B cell (primary cell): ENCODE measurements at places on chromosomes 6 and 20.

DNA sequence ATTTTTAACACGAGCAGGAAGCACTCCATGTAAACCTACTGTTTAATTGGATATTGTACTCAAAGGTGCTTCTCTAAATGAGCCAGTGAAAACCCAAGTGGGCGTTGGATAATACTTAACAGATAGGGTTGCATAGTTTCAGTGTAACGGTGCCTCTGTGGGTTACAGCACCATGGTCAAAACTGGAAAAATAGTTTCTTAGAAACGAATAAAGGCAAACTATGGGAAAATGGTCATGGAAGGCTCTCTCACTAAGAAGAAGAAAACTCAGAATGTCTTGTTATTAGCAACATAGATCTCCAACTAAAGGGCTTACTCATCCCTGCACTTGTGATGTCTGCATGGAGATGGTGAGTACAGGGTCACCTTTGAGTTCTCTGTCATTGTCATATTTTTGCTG, 59.1 kb upstream of the NEDD9 start:
- no peak for DNase-seq

DNA sequence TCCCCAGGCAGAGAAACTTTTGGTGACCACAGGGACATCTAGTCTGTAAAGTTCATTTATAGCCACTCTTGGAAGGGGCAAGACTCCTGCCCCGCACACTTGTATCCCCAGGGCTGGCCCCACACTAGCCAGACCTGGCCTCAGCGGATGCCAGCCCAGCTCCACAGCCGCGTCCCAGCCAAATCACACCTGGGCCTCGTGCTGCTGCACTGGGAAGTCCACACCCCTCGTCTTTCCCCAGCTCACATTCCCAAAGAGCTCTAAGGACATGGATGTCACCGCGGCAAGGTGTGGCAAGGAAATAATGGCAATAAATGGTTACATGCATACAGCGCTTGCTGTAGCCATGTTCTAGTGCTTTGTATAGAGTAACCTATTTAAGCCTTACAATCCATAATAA, 8.6 kb downstream of the IP6K3 start:
- DNase-seq: no peak

DNA sequence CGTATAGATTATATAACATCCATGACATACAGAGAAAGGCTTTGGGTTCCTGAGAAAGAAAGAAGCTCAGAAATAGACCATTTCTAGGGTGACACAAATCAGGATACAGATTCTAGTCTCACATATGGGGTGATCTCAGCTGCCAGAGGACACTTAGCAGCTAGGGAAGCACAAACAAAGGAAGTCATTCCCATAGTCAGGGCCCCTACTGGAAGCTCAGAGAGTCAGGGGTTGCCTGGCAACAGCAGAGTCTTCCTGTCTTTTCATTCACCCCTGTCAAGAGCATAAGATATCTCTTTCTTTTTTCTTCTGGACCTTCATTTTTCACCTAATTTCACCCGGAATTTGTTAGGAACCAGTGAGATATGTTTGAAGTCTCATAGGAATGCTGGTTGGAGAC, 81.9 kb upstream of the IYD start:
- no peak for DNase-seq

- DNase-seq: peak; percentile 27
These were observed 296.2 kb downstream of the RIMS1 start for GRCh38 chr6:72182337-72183246.

DNA sequence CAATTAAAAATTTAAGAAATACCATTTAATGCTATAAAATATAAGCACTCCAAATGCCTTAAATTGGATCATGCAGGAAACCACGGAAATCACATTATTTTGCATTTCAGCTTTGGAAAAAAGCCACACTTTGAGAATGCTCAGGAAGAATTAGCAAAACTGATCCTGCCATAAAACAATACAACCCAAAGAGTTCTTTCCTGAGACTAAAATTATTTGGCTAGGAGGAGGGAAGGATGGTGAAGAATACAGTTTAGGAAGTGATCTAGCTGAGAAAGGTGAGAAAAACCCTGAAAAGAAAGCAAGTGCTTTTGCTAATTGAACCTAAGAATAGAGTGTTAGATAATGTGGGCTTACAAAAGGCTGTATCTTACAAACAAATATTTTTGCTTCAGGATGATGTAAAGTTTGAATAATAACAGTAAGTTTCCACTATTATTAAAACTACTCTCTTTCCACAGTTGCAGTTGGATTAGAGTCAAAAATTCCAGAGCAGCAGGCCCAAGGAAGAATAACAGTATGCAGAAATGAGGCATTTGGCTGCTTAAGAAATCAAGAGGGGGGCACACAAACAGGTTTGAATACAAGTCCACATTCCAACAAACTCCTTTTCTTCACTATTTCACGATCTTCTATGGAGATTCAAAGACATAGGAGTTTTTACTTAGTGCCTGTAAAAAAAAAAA, 565.4 kb downstream of the RFPL4B start:
- no peak for DNase-seq

DNA sequence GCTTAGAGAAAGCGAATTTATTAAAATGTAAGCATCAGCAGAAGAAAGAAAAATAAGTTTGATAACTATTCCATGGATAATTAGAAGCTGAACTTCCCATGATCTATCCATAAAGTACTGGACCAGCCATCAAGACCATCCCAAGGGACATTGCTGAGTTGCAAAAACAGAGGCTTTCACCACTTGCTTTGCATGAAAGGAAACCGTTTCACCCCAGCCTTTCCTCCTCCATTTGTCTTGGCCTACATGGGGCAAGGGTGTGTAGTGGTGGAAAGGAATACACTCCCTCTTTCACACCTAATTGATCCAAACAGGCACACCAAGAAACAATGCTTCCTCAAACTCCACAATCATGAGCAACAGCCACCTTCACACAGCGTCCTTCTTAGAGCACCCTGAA, 10.4 kb downstream of the HIVEP2 start:
- no peak for DNase-seq

DNA sequence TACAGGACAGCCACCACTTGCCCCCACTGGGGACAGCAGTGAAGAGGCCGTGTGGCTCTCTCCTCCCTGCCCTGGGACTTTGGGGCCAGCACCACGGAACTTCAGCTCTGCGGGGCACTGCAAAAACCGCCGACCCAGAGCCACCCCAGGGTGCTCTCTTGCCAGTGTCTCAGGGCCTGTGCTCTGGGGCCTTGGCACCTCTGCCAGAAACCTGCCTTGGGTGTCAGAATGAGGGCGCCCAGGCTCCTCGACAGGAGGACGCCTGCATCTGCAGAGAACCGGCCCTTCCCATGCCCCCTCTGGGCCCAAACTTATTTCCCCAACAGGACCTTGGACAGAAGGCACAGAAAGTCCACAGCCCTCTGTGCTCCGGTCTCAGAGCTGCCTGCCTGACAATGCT, 77.2 kb upstream of the MPC1 start:
- DNase-seq: no peak

- no peak for DNase-seq
These were observed 178.8 kb upstream of the AKAP12 start for GRCh38 chr6:151060766-151061531.

DNA sequence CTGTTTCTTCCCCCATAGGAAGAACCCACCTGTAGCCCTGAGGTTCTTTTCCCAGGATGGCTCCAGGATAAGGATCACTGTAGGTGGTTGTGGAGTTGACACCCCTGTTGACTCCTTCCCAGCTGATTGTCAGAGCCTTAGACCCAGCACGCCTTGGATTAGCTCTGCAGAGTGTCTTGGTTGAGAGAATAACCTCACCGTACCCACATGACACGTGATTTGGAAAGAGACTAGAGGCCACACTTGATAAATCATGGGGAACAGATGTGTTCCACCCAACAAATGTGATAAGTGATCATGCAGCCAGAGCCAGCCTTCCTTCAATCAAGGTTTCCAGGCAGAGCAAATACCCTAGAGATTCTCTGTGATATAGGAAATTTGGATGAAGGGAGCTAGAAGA, 12.2 kb downstream of the BTN3A1 start:
- peak; percentile 43 for DNase-seq

DNA sequence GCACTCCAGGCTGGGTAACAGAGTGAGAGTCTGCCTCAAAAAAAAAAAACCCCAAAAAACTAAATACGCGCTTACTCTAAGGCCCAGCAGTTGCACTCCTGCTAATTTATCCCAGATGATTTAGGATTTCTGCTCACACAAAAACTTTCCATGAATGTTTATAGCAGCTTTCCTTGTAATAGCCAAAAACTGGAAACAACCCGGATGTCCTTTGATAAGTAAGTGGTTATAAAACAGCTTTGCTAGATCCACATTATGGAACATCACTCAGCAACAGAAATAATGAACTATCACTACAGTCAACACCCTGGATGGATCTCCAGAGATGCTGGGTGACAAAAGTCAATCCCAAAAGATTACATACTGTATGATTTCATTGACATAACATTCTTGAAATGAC, 220.4 kb upstream of the JARID2 start:
- DNase-seq: no peak

DNA sequence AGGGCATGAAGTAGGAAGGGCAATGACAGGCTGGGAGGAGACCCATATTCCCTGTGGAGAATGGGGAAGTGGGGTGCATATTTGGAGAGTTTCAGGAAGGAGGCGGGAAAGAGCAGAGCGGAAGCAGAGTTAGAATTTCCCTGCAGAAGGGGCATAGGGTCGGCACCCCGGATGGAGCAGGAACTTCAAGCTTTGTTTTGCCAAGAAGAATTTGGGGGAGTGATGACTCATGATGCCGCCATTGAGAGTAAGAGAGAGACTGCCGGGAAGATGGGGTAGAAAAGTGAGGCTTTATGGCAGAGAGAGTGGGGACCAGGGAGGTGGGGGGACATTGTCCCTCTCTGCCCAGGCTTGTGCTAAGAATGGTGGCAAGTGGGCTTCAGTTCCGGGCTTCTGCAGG, 50.3 kb upstream of the EPB41L1 start:
- no peak for DNase-seq

DNA sequence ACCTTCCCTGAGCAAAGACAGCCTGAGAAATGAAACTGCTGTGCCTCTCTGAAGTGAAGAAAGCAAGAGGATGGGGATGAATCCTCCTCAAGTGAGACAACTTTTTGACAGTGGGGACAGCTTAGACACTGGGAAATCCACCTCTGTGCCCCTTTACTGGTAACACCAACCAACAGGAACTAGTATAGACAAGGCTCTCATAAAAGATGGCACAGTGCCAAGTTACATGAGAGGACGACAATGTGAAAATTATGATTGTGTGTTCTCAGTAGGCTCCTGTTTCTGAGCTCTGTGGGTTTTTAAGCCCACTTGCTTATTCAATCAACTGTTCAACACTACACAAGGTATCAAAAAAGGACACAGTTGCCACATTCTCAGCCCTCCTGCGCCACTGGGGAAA, 41.6 kb upstream of the LYRM2 start:
- DNase-seq: no peak

DNA sequence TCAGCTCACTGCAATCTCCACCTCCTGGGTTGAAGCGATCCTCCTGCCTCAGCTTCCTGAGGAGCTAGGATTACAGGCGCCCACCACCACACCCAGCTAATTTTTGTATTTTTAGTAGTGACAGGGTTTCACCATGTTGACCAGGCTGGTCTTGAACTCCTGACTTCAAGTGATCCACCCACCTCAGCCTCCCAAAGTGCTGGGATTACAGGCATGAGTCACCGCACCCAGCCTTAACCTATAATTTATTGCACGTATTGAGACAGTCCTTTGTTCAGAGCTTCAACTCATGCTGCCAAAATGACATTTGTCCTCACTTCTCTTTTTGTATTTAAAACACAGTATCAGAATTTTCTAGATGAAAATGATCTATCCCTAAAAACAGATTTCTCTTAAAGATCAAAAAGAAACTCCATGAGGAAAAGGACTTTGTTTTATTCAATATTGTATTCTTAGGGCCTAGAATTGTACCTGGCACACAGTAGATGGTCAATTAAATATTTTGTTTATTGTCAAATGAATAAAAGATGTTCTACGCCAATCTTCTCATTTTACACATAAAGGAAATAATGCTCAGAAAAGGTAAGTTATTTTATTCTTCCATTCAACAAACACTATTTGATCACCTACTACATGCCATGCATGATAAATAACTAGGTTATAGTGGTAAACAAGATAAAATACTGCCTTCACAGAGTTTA, 10.8 kb downstream of the SERAC1 start:
- no peak for DNase-seq

- no peak for DNase-seq
These were observed 176.5 kb downstream of the DLL1 start for GRCh38 chr6:170114187-170114945.

DNA sequence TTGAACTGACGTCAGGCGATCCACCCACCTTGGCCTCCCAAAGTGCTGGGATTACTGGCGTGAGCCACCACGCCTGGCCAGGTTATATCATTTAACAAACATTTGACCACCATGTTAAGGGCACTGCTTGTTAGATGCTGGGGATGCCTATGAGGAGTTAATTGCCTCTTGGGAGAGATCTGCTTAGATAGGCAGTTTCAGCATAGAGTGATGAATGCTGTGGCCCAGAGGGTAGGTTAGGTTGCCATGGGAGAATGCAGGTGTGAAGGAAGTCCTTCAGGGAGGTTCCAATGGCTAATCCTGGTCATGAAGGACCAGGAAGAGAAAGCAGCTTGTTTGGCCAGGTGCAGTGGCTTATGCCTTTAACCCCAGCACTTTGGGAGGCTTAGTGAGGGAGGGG, 17.0 kb downstream of the PHF20 start:
- no peak for DNase-seq

DNA sequence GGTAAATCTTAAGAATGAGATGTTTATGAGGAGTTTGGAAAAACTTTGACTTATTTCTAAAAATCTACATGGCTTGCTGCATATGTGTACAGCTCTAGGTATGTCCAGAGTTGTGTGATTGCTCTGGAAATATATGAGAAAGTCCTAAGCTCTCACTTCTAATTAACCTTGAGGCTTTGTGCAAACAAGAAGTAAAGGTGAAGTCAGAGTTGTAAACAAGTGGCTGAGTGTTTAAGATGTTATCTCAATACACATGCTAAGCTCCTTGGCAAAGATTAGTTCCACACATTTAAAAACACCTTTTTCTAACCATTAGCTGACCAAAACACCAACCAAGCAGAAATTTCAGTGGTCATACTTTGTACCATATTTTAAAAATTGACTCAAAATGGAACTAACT, 684.2 kb downstream of the HTR1B start:
- DNase-seq: no peak

DNA sequence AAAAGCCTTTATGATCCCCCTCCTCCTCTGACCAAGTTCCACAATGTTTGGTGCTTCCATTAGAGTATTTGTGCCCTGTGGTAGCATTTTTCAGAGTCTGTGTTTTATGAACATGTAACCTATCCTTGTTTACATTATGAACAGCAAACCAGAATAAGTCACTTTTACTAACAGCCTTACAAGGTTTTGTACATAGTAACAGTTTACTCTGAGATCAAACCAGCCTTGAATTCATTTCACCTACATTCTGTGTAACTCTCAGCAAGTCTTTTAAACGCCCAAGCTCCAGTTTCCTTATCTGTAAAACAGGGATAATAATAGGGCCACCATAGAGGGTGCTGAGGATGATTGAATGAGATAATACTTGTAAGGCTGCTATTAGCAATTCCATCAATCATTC, 175.0 kb downstream of the PHACTR1 start:
- no peak for DNase-seq
